ENCODE measurements at places on chromosomes 12 and 14.

DNA sequence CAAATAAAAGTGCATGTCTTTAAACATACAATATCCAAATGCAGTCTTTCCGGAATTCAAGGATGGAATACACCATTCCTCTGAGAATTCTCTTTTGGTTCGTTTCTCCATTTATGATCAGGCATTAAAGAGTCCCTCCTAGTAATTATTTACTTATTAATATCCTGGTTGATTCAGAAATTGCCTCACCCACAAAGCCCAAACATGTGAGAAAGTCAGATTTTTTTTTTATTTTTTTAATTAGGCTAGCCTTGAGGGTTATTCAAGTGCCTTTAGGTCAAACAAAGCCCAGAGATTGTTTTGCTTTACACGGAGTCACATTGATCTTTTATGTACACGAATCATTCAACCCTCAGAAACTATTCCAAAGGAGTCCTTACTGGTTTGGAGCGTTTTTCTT is 6.4 kb upstream of the TSPAN8 start:
- DNase-seq: no peak

GRCh38 chr12:80636832-80637231 is 70.6 kb upstream of the MYF6 start:
- DNase-seq: no peak

GRCh38 chr12:14239935-14240872 is 125.3 kb upstream of the ATF7IP start:
- DNase-seq: no peak

DNA sequence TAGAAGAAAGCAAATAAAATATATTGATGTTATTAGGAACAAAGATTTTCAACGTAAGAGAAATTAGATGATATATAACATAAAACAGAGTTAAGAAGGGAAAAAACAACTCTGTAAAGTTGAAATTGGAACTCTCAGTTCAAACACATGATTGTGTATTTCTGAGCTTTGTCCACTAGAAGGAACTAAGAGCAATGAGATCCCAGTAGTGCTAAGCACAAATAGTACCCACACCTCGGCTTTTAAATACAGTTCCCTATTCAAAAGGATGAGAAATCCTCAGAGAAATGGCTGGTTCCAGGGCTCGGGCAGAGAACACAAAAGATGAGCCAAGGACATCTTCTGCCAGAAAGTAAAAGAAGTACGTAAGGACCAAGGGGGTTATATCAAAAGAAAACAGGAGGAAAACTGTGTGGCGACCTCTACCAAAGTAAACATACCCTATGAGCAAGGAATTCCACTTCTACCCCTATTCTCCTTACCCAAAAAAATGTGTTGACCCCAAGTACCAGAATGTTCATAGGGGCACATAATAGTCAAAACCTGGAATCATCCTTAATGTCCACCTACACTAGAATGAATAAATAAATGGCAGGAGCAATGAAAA is 96.6 kb downstream of the SPTSSA start:
- no peak for DNase-seq

DNA sequence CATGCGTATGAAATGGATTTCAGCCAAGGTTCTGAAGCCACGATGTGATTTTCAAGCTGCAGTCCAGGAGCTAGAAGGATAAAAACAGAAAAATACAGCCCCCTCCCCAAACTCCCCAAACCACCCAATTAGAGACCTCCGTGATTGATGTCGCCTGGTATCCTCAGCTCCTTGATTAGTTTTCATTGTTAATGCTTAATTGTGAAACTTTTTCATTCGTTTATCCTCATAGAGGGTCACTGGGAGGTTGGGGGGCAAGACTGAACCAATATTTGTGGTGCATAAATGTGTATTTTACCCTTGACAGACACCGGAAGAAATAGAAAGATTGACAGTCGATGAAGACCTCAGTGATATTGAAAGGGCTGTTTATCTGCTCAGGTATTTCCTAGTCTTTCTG is 1.6 kb downstream of the PPP4R4 start:
- no peak for DNase-seq

DNA sequence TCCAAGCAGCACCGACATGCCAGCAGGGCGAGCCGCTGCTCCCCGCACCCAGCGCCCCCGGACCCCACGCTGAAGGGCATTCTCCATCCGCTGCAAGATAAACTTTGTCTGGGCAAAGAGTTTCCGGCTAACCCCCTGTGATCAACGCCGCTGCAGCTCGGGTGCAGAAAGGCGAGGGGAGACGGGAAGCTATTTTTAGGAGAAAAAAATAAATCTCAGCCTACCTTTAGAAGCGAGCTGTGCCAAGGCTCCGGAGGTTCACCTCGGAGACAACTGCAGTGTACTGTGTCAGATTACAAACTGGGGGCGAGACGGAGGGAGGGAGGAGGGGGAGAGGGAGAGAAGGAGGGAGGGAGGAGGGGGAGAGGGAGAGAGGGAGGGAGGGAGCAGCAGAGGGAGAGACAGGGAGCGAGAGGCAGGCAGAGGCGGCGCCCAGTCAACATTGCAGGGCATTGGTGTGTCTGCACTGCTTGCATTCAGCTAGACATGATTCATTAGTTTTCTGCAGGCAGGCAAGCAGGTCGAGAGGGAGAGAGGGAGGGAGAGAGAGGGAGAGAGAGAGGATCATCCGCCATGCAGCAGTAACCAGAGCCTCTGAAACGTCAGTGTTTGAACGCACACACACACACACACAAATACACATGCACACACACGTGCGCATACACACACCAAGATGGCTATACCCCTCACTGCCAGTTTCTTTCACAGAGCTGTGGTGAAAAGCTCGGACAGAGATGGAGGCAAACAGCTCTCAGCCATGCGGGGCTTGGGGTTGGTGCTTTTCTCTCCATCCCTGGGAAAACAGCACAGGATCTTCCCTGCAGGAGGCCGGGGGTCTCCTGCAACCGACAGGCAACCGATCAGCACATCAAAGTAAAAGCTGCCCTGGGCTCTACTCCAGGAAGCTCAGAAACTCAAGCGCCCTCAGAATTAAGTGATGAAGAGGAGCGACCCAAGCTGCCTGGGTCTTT is at the start of gene RIMBP2:
TSS of gene RIMBP2 (minus strand) at position 302 of the 971 bp plus-strand sequence. CDS start 237,286 bp downstream, outside the sequence.
- DNase-seq: no peak

DNA sequence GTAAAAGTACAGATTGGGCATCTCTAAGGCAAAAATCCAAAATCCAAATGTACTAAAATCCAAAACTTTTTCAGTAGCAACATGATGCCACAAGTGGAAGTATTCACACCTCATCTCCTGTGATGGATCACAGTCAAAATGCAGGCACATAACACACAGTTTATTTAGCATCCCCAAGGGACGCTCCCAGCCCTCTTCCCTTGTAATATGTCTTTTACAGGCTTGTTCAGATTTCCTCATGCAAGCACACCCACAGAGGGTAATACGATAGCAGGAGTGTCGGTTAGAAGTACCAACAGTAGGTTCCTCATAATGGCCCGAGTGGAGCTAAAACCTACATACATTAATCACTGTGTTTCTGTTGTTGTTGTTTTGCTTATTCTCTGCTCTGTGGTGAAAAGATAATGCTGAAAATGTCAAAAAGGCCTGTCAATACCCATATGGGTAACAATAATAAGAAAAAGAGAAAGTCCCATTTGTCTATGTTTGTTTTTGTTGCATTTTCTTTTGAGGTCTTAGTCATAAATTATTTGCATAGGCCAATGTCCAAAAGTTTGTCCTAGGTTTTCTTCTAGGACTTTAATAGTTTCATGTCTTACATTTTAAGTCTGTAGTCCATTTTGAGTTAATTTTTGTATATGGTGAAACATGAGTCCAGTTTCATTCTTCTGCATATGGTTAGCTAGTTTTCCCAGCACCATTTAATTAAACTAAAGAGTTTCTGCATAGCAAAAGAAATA is 133.1 kb downstream of the LRIG3 start:
- no peak for DNase-seq

- DNase-seq: no peak
Measured at GRCh38 chr14:74913986-74914573, 9.0 kb downstream of the RPS6KL1 start.

DNA sequence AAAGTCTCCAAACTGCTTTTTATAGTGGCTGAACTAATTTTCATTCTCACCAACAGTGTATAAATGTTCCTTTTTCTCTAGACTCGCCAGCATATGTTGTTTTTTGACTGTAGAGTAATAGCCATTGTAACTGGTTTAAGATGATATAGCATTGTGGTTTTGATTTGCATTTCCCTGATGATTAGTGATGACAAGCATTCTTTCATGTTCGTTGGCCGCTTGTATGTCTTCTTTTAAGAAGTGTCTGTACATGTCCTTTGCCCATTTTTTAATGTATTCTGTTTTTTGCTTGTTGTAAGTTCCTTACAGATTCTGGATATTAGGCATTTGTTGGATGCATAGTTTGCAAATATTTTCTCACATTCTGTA is 404.9 kb downstream of the FLRT2 start:
- DNase-seq: no peak

DNA sequence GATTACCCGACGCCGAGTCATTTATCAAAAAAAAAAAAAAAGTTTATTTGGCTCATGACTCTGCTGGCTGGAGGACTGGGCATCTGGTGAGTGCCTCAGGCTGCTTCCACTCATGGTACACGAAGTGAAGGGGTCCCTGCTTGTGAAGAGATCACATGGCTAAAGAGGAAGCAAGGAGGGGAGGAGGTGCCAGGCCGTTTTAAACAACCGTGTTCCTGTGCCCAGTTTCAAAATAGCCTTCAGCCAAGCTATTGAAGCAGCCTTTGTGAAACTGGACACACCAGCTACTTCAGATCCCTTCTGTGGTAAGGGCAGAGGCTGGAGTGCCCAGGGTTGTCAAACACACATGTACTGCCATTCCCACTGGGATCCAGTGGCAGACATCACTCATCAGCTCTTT is 7.6 kb downstream of the POP5 start:
- DNase-seq: no peak

GRCh38 chr12:87112571-87113345 is 856.6 kb upstream of the MGAT4C start:
- no peak for DNase-seq

DNA sequence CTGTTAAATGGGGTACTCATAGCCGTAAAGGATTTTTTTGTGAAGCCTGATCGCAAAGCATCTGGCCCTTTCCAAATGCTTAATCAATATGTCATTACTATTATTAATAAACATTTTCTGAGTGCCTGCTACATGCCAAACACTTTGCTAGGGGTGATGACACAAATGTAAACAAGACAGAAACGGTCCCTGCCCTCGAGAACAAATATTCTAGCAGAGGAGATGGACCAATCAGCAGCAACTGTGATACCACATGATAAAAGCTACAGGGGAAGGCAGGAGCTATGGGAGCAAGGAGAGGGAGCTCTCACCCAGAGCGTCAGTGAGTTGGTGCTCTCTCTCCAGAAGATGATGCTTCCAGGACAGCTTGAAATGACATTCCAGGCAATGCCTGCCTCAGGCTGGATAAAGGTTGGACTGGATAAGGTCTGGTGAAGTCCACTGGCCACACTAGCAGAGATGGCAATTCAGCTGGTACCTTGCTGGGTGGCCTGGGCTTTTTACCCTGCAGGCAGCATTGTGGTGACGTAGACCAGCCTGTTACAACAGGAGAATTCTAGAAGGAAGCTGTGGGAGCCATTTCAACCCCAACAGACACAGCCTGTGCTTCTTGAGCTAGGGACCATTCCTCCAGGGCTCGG is 41.1 kb downstream of the ERH start:
- no peak for DNase-seq

DNA sequence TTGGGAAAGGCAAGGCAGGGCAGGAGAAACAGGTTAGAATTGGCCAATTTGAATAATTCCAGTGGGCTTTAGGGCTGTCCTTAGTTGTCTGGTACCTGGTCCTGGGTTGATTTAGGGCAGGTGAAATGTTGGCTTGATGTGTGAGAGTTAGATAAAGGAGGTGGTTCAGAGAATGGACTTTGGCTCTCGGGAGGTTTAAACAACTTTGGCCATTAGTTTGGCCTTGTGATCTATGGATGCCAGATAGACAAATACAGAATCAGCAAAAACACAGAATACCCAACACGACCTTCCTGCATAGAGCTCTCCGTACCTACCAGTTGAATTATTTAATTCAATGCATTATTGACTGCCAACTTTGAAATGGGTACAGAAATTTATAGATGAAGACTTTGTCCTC is 35.1 kb downstream of the SCN8A start:
- DNase-seq: no peak

DNA sequence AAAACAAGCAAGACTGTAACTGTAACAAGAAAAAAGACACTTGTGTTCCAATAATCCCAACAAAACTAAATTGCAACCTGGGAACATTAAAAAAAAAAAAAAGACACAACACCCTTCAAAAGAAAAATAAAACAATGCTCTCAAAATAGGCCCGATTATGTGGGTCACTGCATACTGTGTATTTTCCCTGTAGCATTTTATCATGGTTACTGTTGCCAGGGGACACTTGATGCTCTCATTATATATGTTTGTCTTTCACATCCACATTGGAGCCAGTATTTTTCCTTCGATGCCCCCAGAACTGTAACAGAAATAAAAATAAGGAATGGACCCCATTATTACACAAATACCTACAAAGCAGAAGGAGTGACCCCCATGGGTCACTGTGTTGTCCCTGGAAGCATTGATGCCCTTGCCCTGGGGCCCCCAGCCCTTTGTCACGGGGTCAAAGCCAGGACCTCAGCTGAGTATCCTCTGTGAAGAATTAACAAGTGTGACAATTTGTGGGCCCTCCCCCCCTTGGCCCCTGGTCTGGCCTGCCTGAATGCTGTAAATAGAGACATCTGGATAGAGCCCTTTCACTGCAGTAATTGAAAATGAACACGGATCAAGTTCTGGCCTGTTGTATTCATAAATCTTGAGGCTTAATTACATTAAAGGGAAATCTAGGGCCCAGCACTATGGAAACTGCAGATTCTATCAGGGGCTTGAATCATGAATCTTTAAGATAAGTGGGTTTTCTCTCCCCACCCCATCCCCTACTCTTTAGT is 72.8 kb downstream of the C12orf42 start:
- no peak for DNase-seq

DNA sequence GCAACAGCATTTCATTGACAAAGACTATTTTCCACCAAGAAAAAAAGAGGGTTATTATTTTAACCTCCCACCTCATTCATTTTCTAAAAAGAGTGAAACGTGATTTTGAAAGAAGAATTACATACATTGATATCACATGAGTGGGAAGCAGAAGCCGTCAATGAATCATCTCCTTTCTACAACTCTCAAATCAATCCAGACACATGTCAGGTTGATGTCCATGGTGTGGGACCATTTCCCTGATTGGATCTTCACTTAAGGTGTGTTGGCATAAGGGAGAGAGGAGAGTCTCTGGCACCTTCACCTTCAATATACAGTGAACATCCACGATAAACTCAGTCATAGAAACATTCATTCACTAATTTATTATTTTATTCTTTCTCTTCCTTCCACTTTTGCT is 1095.1 kb downstream of the BCL11B start:
- DNase-seq: no peak

GRCh38 chr12:76916170-76916540 is 37.3 kb upstream of the CSRP2 start:
- no peak for DNase-seq

DNA sequence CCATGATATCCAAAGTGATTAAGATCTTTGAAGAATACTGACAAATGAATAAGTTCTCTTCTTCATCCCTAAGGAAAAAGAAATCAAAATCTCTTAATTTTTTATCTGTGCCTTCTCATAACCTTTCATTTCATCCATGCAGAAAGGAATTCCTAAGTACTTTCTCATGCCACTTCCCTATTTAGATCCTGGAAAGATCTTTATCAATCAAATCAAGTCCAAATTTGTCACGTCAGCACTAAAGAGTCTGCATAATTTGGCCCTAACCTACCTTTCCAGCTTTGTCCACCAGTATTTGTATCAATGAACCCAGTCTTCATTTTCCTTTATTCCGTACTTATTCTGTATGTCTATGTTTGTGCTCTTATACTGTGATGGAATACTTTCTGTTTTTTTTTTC is 41.2 kb downstream of the VEZT start:
- DNase-seq: no peak

GRCh38 chr14:58785701-58786100 is 147.9 kb downstream of the DACT1 start:
- DNase-seq: no peak
